ENCODE measurements at places on chromosomes 13 and 19.

DNA sequence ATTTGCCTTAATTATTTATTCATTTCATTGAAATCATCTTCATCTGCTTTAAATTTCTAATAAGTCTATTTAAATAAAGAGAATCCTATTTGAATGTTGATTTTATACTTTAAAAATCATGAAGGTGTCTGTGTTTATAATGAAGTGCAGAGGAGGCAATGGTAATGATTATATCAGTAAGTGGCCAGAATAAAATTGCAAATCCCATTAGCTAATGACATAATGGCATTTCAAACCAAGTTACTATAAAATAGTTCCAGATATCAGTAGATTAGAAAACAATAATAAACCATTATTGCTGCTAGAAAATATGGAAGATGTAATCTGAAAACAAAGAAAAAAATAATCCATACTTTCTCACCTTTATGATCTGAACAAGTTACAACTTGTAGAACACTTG, 647.8 kb upstream of the KLHL1 start:
- no peak for DNase-seq

DNA sequence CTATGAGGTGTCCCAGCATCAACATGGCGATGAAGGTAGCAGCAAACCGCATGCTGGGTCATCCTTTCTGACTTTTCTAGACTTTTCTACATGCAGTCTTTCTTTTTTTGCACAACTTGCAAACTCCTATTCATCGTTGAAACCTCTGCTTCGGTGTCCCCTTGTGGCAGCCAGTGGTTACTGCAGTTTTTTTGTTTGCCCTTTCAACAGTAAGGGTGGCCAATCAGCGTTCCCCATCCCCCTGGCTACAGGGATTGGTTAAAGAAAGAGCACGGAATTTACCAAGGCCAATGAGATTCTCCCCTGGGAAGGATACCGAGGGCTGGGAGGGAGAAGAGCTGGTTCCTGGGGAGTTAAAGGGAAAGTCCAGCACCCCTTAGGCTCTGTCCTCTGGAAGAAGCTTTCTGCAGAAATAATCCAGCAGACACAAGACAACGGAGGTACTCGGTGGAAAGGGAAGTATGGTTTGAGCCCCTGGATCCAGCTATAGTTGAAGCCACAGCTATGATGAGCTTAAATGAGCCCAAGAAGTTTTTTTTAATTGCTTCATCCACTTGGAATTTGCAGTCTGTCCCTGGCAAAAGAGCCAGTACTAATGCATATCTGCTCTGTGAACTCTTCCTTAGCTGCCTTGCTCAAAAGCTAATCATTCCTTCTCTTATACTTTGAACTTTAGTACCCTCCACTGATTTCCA, 5.6 kb upstream of the LSM4 start:
- DNase-seq = peak; percentile 94

DNA sequence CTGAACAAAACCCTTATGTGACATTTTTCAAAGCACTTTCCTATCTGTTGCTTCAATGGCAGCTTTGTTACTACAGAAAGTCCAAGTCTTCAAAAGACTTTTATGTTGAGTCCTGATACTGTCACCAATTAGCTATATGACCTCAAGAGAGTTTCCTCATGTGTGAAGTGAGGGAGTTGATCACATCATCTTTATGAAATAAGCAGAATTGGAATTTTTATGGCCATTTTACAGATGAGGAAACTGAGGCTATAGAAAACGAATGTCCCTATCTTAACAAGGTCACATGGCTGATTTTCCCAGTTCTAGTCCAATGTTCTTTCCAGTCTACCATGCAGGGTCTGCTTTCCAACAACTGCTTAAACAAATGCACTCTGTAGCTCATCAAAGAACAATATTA, 2.6 kb downstream of the TNFRSF19 start:
- DNase-seq = no peak

DNA sequence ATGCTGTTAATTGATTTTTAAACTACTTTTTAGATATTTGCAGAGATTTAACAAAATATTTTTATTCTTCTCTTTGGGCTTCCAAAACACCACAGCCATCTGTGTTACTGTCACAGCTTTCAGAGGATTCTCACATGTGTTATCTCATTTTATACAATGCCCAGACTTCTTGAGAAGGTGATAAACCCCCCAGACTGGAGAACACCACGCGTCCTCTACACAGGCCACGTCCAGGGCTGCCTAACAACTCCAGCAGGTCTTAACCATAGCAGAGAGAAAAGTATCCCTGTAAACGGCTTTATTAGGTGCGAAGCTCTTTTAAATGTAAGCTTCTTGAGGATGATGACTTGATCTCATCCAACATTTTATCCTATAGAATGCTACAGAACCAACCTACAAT, 2.0 kb downstream of the GPR183 start:
- peak; percentile 63 for DNase-seq

DNA sequence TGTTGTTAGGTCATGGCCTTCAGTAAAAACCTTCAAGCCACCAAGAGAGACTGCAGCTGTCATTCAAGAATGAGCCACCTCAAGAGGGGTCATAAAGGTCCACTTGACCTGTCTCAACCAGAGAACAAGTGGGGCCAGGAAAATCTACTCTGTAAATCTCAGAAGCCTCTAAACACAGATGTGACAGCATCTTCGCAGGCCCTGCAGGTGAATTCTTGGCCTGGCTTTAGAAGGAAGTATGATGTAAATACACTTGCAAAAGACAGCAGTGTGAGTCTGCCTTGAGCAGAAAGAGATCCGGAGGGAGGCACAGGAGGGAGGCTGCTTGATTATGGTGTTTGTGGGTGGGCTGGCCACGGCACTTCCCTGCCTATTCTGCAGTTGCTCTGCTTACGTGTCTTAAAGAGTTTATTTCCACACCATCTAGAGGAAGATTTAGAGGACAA, 1082.9 kb downstream of the UQCRFS1 start:
- DNase-seq = no peak

GRCh38 chr13:114320065-114320464, 5.8 kb downstream of the CHAMP1 start:
- DNase-seq = no peak

GRCh38 chr19:4379383-4380253, 20.7 kb downstream of the SH3GL1 start:
- DNase-seq = peak; percentile 50

All from CD4-positive, alpha-beta T cell treated with Interleukin-4 for 4 hours (primary cell).